ENCODE measurements at places on chromosomes 7 and 10. TPM values are rescaled to one million over a fixed set of nuclear protein-coding genes. Genes with fewer than 3 reads are reported as not detected.

The SPDYE11 gene
- not detected for total RNA-seq

DNA sequence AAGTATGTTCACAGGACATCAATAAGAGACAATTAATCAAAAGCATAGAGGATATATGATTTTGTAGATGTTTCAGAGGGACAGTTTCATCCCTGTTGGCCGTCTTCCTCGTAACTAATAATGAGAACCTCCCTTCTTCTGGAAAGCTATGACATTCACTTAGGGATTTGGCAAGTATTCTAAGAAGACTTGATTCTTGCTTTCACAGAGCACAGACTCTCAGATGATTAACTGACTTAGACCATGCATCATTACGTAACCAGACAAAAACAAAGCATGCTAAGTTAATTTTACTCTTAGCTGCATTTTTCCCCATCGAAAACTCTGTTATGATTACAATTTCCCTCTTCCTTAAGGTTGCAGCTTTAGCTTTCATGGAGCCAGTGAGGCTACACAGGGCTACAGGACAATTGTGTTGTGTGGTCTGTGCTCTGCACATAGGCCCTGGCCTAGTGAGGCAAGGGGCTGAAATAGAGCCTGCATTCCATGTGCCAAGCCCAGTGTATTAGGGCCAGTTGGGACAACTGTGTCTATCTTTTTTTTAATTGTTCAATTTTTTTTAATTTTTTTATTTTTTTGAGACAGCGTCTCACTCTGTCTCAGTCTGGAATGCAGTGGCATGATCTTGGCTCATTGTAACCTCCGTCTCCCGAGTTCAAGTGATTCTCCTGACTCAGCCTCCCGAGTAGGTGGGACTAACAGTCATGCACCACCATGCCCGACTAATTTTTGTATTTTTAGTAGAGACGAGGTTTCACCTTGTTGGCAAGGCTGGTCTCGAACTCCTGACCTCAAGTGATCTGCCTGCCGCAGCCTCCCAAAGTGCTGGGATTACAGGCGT lies 105.3 kb downstream of the PLXDC2 start:
- no peak for DNase-seq

DNA sequence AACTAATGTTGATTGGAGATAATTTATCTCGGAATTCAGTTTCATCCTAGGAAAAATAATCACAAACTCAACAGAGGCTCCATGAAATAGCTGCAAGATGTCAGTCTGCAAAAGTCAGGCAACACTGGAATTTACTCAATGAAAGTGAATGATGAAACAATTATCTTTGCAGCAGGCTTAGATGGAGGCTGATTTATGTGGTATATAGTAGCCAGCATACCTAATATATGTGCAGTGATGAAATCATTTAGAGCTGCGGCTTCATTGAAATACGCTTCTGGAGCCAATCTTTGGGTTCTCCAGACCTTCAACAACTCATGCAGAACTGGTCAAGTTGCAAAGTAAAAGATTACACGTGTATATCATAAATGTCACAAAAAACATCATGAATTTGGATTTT lies 113.3 kb downstream of the ITGA8 start:
- no peak for DNase-seq

- no peak for DNase-seq
Observed at GRCh38 chr7:87231711-87232110, 12.2 kb upstream of the TMEM243 start.

DNA sequence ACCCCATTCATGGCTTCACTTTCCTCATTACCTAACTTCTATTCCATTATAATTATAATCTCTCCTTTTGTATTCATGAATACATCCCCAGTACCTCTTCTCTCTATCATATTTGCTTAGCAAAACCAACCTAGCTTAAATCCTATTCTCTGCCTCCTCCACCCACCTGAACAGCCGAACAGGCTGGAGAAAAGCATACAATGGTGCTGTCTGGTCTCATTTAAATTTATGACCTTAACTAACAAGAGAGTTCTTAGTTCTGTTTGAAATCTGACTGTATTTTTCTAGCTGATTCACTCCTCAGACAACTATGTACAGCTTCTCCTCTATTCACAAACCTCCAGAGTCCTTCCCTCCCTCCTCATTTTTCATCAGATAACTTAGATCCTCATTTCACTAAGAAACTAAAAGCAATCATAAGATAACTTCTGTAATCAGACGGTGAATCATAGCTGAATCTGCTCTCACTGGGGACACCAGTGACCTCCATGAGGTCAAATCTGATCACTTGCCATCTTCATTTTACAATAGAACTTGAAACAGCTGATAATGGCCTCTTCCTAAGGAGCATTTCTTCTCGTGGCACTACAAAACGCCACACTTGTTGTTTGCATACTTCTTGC lies 233.9 kb upstream of the AOAH start:
- no peak for DNase-seq

GRCh38 chr7:80147543-80148391 lies 13.1 kb downstream of the GNAI1 start:
- no peak for DNase-seq

GRCh38 chr7:20085086-20085485 lies 132.1 kb downstream of the MACC1 start:
- DNase-seq, result no peak

GRCh38 chr7:79933144-79933543 lies 201.5 kb upstream of the GNAI1 start:
- no peak for DNase-seq

DNA sequence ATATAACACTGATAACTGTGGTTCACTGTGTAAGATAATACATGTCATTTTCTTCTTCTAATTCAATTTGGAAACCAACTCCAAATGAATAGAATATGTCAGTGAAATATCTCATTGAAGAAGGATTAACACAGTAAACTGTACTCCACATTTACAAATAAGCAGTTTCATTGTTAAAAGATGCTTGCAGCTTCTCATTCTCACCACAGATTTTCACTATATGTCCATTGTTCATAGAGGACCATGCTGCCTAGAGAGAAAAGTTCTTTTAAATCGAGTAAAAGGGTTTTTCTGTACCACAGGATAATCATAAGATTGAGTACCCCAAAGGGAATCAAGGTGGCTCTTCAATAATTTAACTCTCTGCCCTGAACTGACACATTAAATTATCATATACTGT lies 165.5 kb downstream of the LRRN3 start:
- DNase-seq, result no peak

Data from colonic mucosa (tissue), 4 donors.